COLO829 (cell line): ENCODE measurements at places on chromosomes 5 and 9.

- no peak for DNase-seq
These were observed 15.7 kb downstream of the KIAA1958 start for GRCh38 chr9:112502175-112502946.

DNA sequence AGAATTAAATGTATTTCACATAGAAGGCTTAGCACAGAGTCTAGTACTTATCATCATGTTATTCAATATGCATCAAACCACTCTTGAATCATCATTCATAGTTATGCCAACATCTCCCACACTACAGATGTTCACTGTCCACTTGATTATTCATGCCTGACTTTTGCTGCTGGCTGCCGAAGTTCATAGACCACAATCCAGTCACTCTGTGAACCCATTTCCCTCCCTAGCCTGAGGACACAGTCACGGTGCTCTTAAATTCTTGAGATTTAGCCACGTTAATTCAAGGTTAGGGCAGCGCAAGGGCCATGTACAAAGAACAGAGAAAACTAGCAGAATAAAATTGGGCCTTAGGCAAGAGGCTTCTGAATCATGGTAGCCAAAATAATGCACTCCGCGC, 32.4 kb downstream of the ABCA1 start:
- DNase-seq: peak; percentile 74

DNA sequence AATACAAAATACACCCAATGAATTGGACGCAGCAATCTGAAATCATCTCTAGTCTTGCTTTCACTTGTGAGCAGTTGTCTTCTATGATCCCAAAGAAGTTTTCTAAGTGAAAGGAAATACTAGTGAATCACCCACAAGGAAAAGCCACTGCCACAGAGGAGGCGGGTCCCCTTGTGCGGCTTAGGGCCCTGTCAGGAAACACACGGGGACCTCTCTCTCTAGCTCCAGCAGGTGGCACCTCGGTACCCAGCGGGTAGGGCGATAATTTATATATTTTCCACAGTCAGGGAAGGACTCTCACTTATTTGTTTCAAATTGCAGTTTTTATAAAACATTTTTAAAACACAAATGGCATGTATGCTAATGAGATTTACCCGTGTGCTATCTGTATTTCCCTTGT, 417.1 kb downstream of the KDM4C start:
- no peak for DNase-seq

- no peak for DNase-seq
These were observed 99.5 kb downstream of the TLE1 start for GRCh38 chr9:81589819-81590218.

- DNase-seq: no peak
These were observed 282.9 kb upstream of the WWC1 start for GRCh38 chr5:168008555-168008954.

- DNase-seq: no peak
These were observed 62.0 kb downstream of the ENC1 start for GRCh38 chr5:74578356-74579044.
